ENCODE measurements at places on chromosomes 2 and 18.

- peak; percentile 24 for DNase-seq
Measured at GRCh38 chr2:231614559-231615057, 21.9 kb downstream of the TEX44 start.

- DNase-seq = peak; percentile 57
Measured at GRCh38 chr2:54903736-54904554, 146.3 kb downstream of the RTN4 start.

GRCh38 chr2:29528891-29529520 lies 392.4 kb downstream of the ALK start:
- DNase-seq = peak; percentile 18

DNA sequence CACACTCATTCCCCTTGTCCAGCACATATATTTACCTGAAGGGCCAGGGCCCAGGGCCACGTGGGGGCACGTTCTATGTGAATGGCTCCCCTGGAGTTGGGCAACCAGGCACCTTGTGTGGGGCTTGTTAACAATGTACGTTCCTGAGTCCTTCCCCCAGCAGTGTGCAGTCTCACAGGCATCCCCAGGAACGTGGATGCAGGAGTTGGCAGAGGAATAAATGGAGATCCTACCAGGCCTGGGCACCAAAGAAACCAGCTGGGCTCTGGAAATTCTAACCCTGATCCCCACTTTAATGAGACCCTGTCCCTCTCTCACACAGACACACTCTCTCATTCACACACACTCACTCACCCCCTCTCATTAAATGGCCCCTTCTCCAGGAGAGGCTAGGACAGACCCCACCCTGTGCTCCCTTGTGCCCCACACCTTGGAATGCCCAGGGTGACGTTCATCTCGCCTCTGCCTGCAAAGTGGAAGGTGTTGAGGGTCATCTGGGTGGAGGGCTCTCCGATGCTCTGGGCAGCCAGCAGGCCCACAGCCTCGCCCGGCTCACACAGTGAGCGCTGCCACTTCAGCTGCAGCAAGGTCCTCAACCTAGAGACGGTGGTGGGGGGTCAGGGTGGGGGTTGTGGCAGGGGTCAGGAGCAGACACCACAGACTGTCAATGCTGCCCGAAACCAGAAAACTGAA lies 65.6 kb downstream of the POLR1A start:
- no peak for DNase-seq

GRCh38 chr18:79489051-79489898 lies 93.5 kb downstream of the NFATC1 start:
- DNase-seq = no peak

GRCh38 chr18:3114026-3114425 lies 101.1 kb upstream of the LPIN2 start:
- no peak for DNase-seq
